Activated CD4-positive, alpha-beta T cell treated with anti-CD3 and anti-CD28 coated beads for 4 hours (primary cell): ENCODE measurements at places on chromosomes 5 and 9.

- no peak for DNase-seq
Observed at GRCh38 chr5:38752622-38753021, 93.2 kb upstream of the OSMR start.

DNA sequence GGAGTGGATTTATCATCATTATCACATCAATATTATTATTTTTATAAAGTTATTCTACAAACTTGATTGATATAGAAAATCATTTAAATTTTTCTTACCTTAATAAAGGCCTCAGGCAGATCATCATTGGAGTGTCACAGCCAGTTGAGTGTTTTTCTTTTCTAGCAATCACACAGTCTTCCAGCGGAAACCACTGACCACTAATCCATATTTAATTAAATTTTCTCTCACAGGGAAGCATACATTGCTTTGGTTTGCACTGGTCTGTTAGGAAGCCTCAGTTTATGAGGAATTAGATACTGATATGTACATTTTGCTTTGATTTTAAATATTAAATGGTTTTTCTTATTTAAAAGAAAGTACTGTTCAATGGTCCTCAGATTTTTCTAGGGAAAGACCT, 6.7 kb downstream of the SPZ1 start:
- DNase-seq, result no peak

DNA sequence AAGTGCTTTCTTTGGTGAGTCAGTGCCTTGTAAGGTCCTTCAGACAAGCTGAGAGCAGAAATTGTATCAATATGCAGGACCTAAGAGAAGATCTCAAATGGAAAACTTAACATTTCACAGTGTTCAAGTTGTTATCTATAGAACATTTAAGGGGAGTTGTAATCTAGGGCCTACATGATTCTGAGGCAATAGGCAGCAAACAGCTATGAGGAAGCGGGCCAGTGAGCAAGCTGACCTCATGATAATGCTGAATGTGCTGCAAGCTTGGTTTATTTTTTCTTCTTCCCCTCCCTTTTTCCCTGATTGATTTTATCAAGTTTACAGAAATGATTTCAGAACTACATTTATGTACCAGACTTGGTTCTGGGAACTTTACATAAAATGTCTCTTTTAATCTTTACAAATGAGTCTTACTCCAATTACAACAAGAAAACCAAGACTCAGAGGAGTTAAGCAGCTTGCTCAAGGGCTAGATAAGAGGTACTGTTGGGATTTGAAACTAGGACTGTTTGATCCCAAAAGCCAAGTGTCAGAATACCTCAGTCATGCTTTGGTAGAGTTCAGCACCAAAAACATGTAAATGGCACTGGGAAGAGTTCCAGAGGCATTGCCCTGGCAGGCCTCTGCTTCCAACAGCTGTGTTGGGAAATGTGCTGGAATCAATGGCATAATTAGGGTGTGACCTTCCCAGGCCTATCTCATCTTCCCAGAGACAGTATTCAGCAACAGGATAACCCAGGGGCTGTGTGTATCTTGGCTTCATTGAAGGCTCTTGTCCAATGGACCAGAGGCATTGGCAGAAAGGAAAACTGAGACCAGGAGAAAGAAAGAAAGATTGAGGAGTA, 130.1 kb downstream of the LRRC70 start:
- DNase-seq, result no peak

DNA sequence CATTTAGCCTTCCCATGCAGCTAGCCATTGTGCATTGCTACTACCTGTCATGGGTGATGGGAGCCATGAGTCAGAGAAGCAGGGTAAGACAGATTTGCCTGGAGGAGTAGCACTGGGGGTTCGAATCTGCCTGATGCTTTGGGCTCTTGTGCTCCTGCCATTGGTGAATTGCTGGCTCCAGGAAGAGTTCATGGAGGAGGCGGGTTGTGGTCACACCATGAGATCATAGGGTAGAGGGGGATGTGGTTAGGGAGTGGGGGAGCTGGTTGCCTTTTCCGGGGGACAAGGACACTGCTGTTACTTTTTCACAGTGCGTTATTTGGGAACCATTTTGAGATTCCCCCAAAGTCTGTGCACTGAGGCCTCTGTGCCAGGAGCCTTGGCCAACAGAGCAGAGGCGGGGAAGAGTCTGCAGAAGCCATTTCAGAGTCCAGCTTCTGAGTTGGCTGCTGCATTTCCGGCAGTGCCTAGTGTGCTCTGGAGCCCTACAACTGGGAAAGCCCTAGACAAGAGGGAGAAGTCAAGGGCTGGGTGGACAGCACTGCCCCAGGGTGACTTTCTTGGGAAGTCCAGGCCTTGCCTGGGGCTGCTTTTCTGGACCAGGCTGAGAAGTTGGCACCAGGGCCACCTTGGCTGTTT, 6.2 kb downstream of the ANGPTL2 start:
- DNase-seq, result no peak

- DNase-seq, result no peak
Observed at GRCh38 chr9:119391878-119392277, 22.6 kb upstream of the BRINP1 start.

- DNase-seq, result peak; percentile 57
Observed at GRCh38 chr5:32538031-32538547, 47.3 kb upstream of the SUB1 start.

GRCh38 chr9:138052322-138052615, 174.7 kb downstream of the CACNA1B start:
- DNase-seq, result no peak

DNA sequence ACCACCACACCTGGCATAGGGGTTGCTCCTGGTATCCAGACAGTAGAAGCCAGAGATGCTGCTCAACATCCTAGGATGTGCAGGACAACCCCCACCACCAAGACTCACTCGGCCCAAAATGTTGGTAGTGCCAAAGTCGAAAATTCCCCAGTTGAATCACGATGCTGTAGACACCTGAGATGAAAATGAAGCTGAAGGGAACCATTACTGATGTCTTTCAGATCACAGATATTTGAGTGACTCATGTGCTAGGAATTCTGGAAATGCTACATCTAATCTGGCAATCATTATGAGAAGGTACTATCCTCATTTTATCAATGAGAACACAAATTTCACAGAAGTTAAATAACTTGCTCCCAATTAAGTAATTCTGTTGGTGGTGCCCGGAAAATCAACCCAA, 21.0 kb upstream of the UBE2QL1 start:
- no peak for DNase-seq

DNA sequence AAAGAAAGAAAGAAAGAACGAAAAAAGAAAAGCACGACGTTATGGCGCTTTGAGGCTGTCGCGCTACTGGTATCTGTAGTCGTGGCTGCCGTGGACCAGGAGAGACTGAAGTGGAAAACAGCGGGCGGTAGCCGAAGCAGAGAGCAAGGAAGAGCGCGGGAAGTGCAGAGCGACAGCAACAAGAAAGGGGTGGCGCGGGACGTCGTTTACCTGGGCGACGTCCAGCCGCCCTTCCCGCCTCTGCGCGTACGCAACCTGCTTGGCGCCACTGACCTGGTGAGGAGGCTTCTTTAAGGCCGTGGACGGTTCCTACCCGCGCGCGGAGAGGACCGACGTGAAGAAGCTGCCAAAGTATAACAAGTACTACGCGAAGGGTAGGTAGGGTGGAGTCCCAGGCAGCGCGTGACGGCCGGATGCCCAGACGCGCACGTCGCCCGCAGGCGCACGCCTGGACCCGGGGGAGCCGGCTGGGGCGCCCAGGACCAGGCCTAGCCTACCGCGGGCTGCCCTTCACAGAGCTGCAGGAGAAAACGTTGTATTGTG, 15.4 kb downstream of the CCL28 start:
- peak; percentile 23 for DNase-seq

GRCh38 chr5:136260656-136261055, 67.7 kb upstream of the SMIM32 start:
- DNase-seq, result no peak

DNA sequence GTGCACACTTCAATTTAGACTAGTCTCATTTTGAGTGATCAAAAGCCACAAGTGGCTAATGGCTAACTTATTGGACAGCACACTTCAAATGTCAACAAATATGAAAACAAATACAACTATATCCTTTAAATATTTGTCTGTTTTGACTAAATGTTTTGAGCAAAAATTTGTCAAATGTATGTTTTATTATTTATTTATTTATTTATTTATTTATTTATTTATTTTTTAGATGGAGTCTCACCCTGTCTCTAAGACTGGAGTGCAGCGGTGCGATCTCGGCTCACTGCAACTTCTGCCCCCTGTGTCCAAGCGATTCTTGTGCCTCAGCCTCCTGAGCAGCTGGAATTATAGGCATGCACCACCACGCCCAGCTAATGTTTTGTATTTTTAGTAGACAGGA, 1392.1 kb upstream of the WWC1 start:
- no peak for DNase-seq

DNA sequence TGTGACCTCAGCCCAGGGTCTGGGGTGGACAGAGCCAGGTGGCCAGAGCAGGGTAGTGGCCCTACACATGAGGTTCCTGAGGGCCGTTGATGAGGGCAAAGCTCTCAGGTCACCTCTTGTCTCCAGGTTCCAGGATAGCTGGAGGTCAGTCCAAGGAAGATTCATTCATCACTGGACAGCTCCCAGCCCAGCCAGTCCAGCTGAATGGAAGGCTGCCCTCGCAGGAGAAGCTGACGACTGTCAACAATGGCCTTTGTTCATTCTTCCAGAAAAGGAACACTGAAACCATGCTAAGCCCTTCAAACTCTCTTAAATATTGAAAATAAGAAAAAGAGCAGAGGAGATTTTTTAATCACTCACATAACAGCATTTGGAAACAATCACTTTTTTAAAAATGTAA, 169.7 kb upstream of the TBCA start:
- no peak for DNase-seq

- no peak for DNase-seq
Observed at GRCh38 chr5:147068998-147069397, 165.8 kb upstream of the STK32A start.

GRCh38 chr9:86955561-86955960, 8.3 kb upstream of the GAS1 start:
- no peak for DNase-seq

- no peak for DNase-seq
Observed at GRCh38 chr9:89149726-89150125, 28.9 kb downstream of the SHC3 start.

GRCh38 chr5:137791799-137792198, 37.6 kb upstream of the HNRNPA0 start:
- no peak for DNase-seq

DNA sequence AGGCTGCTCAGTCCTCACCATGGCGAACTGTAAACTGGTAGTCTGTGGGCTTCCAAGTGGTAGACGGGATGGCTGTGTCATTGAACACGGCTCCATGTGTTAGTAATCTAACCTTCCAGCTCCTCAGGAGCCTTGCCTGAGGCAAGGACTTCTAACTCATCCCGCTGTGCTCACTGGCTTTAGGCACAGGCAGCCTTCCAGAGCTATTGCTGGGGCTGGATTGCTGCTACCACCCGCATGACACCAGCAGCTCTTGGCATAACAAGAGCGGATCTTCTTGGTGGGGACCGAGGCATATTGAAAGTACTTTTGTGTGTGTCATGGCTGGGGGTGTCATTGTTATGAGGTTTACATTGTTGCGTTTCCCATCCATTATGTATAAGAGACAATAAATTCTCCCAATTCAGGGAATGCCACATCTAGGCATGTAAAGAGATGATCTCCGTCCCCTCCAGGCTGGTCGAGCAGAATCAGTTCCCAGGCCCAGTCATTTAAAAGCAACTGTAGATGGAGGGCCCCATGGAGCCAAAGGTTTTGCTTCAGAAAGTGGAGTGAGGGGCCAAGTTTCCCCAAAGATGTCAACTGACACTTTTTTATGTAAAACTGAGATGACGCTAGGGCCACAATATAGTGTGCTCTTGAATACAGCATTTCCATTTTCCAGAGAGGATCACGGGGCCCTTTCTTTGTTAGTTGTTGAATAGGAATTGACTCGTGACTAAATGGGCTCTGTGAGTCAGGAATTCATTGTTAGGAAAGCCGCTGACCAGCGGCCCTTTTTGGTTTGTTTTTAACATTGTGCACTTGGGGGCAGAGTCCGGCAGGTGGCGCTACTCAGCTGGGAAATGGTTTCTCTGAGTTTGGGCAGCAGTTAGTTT, 759.5 kb downstream of the TAF11L14 start:
- DNase-seq, result peak; percentile 5

- no peak for DNase-seq
Observed at GRCh38 chr9:121566481-121567465, 67.1 kb upstream of the GGTA1 start.

GRCh38 chr5:97119007-97119390, 23.4 kb downstream of the LIX1 start:
- no peak for DNase-seq

- DNase-seq, result no peak
Observed at GRCh38 chr9:116656501-116656971, 30.6 kb upstream of the TRIM32 start.

- DNase-seq, result no peak
Observed at GRCh38 chr9:6024035-6024554, 8.7 kb upstream of the RANBP6 start.

GRCh38 chr5:177133853-177134696, 502 bp downstream of the NSD1 start:
- DNase-seq, result peak; percentile 35

DNA sequence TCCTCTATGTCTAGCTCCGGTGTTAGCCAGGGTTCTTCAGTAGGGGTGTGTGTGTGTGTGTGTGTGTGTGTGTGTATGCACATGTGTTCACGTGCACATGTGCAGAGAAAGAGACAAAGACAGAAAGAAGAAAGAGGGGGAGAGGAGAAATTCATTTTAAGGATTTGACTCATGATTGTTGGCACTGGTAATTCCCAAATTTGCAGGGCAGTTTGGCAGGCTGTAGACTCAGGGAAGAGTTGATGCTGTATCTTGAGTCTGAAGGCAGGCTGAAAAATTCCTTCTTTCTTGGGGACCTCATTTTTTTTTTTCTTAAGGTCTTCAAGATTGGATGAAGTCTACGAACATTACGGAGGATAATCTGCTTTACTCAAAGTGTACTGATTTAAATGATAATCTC, 335.7 kb downstream of the NSG2 start:
- no peak for DNase-seq

GRCh38 chr9:136531904-136532798, 13.7 kb downstream of the NOTCH1 start:
- DNase-seq, result no peak

DNA sequence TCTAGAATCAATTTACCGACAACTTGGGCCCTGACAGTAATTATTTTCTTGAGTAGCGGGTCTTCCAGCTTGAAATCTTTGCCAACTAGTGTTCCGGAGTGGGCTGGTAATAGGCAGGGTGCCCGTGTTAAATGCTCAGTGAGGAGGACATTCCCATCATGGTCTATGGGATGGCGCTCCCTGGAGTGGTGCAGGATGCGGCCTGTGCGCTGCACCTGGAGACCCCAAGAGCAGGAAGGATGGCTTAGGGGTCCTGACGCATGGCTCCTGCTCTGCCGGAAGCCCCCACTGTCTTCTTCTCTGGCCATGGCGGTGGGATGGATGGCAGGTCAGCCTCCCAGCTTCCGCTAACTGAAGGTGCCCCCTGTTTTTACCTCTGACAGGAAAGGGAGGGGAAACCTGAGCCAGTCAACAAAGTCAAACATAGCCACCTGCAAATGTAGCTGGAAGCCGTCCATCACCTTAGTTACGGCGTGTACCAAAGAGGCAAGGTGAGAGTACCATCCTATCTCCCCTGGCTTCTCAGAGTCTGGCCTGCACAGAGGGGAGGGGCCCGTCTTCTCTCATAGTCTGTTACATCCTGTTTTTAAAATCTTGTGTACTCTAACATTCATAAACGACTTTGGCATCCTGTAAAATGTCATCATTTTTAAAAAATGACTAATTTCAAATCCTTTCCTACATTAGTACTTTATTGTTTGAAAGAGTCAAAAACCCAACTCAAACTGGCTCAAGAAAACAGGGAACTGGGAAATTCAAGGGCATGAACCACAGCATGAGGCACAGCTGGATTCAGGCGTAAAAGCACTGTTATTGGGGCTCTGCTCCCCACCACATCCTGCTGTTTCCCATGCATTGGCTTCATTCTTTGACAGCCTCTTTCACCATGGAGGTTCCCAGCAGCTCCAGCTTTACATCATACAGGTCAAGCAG, 28.5 kb upstream of the UNC5A start:
- DNase-seq, result no peak
